T47D (cell line): ENCODE measurements at places on chromosomes 1 and 21.

- DNase-seq = no peak
Observed at GRCh38 chr1:87959236-87959635, 630.6 kb downstream of the LMO4 start.

- no peak for DNase-seq
Observed at GRCh38 chr1:221138516-221138915, 259.3 kb downstream of the HLX start.

DNA sequence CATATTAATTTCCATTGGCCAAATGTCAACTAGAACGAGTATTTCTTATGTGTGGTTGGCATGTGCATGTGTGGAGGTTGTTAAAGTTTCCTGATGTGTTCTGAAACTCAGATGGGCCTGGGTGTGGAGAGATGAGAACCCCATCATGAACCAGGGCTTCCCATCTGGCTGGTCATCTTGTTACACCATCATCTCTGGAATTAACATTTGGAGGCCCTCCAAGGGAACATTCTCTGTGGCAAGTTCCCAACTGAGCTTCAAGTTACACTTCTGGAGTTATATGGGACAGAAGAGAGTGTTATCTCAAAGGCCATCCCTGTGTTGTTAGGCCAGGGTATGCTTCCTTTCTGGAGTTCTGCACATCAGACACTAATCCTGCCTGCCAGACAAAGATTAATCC, 183.6 kb downstream of the TTLL7 start:
- no peak for DNase-seq

GRCh38 chr1:22685591-22686059, 25.0 kb upstream of the EPHB2 start:
- no peak for DNase-seq

DNA sequence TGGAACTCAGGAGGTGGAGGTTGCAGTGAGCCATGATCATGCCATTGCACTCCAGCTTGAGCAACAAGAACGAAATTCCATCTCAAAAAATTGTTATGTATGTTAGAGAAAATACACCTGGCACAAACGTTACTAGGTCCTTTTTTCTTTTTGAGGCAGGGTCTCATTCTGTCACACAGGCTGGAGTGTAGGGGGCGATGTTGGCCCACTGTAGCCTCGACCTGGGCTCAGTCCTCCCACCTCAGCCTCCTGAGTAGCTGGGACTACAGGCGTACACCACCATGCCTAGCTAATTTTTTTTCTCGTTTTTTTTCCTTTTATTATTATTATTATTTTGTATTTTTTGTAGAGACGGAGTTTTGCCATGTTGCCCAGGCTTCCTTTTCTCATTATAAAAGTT, 4.4 kb downstream of the HAX1 start:
- DNase-seq = peak; percentile 31

GRCh38 chr1:111489604-111490003, 13.8 kb downstream of the ADORA3 start:
- no peak for DNase-seq

GRCh38 chr21:31279214-31279613, 64.8 kb downstream of the TIAM1 start:
- DNase-seq = no peak

DNA sequence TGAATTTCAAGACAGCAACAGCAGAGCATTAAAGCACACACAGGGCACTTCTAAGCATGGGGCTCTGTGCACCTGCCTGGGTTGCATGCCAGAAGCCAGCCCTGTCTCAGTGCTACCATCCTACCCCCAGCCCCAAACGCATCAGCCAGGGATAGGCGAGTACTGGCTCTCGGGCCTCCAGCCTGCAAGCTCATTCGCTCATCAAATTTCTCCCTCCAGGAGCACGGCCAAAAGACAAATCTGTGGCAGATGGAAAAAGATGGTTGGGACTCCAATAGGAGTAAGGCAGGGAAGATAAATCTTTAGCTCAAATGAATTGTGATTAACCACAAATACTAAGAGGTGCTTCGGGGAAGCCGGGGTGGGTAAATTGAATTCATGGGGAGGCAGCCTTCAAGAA, 189.6 kb downstream of the KAZN start:
- no peak for DNase-seq

GRCh38 chr1:227782226-227782625, 33.2 kb upstream of the PRSS38 start:
- no peak for DNase-seq

DNA sequence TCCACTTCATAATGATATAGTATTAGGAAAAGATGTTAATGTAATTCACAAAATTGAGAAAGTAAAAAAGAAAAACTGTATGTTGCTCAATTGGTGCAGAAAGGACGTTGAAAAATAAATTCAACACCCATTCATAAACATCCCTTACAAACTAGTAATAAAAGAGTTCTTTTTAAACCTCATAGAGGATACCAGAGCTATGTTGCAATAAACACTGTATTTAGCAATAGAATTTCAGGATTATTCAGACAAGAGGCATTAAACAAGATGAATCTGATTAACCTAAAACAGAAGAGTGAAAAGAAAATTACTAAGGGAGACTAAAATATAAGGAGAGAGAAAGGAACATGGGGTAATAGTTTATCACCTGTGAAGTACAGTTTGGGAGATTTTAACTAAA, 154.8 kb downstream of the NTPCR start:
- DNase-seq = no peak

DNA sequence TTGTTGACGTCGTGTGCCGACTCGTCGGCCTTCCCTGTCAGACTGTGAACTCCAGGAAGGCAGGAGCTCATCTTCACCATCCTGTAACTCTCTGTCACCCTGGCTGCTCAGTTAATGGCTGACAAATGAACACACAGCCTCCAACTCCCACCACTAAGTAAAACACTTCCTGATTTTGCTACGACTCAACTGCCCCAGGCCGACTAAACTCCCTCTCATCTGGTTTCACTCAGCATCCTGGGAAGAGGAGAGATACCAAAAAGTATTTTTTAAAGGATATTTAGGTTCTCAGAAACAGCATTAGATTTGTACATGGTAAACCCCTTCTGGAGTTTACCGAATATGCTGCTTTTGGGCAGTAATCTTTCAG, 18.2 kb upstream of the LHX4 start:
- no peak for DNase-seq

DNA sequence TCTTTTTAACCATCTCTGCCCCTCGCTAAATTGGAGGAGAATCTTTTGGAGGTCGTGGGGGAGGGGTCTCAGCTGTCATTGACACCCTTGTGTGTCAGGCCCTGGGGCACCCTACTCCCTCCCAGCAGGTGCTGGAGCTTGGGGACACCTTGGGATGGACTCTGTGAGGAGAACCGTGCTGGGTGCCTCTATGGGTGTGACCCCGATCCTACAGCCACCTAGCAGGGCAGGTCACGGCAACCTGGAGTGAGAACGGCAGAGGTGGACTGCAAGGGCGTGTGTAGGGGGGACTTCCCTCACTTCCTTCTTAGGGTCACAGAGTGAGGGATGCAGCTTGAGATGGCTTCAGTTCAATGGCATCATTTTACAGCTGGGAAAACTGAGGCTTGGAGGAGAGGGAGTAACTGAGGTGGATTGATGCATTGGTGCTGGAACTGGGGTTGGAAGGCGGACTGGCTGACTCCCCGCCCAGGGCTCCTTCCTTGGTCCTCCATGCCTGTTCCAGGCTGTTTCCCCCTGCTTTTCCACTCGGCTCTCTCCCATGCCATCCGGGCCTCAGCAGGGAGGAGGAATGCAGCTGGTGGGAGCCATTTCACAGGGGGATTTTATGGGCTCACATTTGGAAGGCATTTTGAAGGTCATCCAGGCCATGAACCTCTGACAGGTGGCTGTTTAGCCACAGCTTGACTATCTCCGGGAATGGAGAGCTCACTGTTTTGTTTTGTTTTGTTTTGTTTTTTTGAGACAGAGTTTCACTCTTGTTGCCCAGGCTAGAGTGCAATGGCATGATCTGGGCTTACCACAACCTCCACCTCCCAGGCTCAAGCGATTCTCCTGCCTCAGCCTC, 18.8 kb upstream of the ARHGEF10L start:
- no peak for DNase-seq

- DNase-seq = no peak
Observed at GRCh38 chr1:228736844-228737445, 1.7 kb downstream of the RHOU start.

DNA sequence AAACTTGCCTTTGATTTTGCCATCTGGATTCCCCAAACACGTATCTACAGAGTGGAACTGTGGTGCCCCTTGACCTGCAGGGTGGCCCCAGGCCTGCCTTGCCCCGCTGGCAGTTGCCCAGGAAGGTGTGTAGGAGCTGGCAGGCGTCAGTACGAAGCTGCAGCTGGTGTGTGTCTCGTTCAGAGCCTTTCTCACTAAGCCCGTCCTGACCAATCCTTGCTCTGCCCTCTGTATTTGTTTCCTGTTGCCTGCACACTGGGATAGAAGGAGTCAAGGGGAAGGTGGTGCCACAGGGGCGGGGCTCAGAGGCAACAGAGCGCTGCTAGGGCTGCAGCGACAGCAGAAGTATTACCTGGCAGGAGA, 5.2 kb upstream of the VSIG8 start:
- peak; percentile 88 for DNase-seq

DNA sequence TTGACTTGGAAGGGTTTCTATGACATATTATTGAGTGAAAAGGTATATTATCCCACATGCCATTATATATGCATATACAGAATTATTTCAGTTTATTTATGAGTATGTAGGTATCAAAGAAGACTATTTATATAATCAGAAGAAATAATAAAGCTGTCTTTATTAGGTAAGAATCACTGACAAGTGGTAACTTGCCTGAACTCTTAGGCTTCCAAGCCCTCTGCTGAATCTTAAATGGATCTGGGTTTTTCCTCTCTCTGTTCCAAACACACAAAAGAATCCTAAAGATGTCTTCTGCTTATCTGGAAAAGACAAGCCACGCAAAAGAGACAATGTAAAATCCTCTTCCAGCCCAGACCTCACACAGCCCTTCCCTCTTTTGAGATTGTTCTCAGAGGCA, 14.9 kb upstream of the SEC16B start:
- DNase-seq = no peak

GRCh38 chr1:69824932-69825331, 257.2 kb downstream of the LRRC7 start:
- DNase-seq = no peak

DNA sequence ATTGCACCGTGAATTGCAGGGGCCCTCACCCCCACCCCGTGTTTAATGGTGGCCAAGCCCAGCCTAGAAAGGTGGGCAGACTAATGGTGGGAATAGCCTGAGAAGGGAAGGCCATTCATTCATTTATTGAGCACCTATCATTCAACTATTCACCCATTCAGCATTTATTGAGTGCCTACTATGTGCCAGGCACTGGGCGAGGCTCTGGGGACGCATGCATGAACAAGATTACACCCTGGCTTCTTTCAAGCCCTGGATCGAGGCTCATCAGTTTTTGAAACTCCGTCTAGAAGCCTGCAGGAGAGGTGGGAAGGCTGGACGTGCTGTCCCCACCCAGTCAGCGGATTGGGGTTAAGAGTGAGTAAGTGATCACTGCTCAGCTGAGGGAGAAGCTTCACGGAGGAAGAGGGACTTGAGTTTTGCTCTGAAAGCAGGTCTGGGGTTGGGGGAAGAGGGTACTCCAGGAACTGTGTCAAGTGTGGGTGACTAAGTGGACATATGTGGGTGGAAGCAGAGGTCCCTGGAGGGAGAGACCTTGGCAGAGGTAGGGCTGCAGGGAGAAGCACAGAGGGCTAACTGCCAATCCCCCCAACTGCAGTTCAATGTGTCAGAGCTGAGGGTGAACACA, 35.6 kb downstream of the MEF2D start:
- no peak for DNase-seq

GRCh38 chr1:234478152-234478480, 863 bp downstream of the TARBP1 start:
- DNase-seq = peak; percentile 74

DNA sequence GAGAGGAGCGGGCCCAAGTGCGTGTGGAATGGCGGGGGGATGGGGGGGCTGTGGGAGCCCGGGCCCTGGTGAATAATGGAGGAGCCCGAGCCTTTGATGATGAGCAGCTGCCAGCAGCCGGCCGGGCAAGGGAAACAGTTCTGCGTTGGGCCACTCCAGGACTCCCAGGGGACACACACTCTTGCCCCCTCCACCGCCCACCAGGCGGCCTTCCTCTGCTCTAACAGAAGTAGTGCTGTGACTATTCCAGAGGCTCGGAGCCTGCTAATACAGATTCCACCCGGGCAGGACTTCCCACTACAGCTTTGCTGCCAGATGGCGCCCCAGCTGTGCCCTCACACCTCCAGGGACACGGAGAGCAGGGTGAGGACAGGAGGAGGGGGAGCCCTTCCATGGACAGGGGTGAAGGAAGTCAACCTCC, 48.2 kb upstream of the LRP8 start:
- DNase-seq = no peak

DNA sequence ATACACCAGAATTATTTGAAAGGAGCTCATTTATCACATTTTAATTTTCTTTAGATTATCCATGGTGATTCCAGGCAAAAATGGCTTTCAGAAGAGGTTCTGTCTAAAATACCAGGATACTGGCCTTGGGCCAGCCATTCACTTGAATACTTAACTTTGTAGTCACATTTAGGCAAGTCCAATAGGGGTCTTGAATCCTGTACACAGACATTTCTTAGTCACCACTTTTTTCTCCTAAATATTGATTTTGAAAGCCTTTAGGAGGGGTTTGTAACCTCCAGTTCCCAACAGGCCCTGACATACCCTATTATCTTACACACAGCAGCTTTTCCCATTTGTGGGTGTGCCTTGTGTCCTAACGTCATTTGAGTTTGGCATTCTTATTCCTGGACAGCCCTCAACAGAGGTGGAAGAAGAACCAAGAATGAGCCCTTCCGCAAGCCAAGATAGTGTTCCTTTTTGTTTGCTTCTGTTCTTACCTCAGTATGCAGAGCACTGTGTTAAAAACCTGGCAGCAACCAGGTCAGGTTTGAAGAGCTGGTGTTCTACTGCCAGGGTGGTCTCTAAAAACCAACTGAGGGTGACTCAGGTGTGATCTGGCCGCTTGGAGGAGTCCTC, 19.5 kb downstream of the MAP3K7CL start:
- DNase-seq = no peak

DNA sequence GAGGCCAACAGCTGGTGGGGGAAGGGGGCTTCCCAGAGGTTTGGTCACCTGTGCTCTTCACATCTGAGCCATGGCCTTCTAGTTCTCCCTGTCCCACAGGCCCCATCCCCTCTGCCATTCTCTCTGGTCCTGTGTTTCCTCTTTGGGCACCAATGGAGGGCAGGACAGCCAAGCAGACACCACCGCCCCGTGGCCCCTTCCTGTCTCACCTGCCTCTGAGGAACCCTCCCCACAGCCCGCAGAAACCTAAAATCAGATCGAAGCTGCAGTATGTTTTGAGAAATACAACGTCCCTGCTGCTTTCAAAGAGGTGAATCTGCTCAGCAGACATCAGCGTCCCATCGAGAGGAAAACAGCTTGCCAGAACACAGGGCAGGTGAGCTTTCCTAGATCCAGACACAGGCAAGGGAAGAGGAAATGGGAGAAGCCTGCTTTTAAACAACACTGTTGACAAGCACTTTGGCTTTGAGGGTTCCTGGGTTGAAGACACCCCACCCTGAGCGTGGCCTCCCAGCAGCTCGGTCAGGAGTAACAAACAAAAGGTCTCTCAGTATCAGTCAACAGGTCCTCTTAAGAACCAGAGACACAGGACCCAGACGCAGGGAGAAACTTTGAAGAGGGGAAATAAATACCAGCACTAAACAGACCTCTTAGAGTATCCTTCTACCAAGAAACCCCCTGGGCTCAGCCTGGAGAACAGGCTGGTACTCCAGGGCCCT, 2.3 kb downstream of the PANK4 start:
- DNase-seq = no peak

GRCh38 chr1:185608177-185608576, 126.0 kb upstream of the HMCN1 start:
- DNase-seq = no peak
